ENCODE measurements at places on chromosomes 4 and X. TPM values are rescaled to one million over a fixed set of nuclear protein-coding genes. Genes with fewer than 3 reads are reported as not detected.
A peak's percentile ranks its signal among the peaks of the same experiment; 100 is the strongest.

RTL5 gene
- 3.1 TPM for total RNA-seq

DNA sequence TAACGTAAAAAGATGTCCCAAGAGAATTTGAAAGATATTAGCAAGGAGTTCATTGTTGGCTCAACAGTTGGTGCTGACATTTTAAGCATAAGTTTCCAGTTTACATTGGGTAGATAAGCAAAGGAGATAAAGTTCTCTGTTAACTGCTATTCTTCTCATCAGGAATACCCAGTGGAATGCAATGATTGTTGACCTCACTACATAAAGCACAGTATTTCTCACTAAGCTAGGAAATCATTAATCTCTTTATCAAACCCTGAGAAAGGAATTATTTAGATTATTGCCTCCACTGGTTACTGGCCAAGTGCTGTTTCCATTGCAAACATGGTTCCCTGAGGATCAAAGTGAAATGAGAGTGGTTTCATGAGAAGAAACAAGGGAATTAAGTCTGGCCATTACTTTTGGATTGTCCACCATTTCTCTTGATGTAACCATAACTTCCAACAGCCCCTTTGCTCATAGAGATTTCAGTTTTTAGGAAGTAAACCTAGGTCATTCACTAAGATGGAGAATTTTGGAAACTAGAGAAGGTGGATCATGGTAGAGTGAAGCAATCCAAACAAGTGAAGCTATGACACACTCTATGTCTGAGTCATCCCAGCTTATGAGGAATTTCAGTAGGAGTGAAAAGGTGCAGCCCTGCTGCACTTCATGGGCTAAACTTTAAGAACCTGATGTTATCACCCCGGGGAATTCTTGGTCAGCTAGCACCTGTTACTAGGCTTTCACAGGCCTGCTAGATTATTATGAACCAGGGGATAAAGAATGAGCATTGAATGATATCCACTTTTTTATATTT, 163.4 kb downstream of the AREG start:
- no peak for DNase-seq

HDAC6 gene
- 106 TPM for total RNA-seq

DNA sequence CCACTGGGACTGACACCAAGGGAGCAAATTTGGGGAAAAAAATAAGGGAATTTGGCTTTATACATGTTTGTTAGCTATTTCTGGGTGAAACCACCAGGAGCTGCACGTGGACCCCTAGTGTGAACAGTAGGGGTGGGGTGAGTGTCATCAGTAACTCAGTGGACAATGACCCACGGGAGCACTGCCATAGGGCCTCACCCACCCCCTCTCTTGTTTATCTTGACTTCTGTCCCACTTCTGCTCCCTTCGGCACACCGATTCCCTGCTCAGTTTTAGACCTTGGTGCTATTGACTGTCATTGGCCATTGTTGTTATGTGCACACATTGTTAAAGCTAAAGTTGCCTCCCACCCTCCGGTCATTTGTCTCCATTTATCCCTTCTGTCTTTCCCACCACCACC, 9.0 kb downstream of the ACOX3 start:
- DNase-seq = peak; percentile 64

RPL36A gene
- 37.6 TPM for total RNA-seq

GRCh38 chr4:110636171-110636679, 13.3 kb upstream of the PITX2 start:
- no peak for DNase-seq

CLIC2 gene
- total RNA-seq = 11.0 TPM

- no peak for DNase-seq
These were observed 55.1 kb downstream of the CLCN5 start for GRCh38 chrX:49977319-49978090.

GRCh38 chr4:158850371-158850770, 81.5 kb downstream of the FNIP2 start:
- no peak for DNase-seq

GAR1 gene
- 2.9 TPM for total RNA-seq

GRCh38 chrX:129823115-129823514, 20.6 kb downstream of the ZDHHC9 start:
- DNase-seq = no peak

DNA sequence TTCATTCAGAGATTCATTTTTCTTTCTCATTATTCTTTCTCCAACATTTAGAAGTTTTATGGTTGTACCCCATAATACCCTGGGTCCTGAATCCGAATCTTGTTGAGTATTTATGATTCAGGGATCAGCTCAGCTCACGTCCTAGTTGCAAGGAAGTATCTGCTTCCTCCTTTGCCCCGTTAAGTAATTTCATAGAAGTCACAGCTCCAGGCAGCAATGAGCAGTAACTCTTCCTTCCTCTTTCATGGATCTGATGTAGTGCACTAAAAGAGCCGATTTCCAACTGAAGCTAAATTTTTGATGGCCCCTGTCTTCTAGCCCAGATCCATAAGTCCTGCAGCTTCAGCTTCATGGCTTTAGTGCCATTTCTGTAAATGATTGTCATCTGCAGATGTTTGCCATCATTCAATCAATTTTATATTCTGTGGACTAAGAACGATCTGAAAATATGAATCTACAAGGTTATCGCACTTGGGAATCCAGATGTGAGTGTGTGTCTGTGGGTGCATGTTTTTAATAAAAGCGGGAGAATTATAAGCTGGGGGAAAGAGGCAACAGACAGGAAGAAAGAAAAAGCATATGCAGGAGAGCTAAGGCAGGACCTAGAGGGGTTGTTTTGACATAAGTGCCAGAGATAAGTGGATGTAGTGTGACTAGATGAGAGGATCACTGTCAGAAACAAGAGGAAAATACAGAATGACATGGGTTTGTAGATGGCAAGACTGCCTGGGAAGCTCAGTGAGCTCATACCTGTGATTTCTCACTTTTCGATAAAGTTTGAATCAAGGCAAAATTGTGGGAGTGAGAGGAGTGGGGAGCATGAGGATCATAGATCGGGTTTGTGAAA, 17.5 kb downstream of the VEGFD start:
- no peak for DNase-seq

DNA sequence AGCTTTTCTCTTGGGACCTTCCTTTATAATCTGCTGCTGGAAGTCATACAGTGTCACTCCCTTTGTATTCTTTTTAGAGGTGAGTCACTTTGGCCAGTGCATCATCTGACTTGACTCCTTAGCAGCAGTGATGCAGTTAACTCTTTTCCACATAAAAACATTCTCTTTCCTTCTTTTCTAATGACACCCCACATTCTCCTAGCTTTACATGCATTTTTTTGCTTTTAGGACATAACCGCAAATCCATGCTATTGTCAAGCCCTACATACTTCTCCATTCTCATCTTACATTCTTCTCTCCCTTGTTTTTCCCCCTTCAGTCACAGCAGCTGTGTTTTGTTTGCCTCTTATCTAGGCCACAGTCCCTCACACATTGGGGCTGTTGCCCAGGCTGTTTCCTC, 55.1 kb downstream of the ZNF330 start:
- DNase-seq = no peak

GAGE12J gene
- not detected for total RNA-seq

DNA sequence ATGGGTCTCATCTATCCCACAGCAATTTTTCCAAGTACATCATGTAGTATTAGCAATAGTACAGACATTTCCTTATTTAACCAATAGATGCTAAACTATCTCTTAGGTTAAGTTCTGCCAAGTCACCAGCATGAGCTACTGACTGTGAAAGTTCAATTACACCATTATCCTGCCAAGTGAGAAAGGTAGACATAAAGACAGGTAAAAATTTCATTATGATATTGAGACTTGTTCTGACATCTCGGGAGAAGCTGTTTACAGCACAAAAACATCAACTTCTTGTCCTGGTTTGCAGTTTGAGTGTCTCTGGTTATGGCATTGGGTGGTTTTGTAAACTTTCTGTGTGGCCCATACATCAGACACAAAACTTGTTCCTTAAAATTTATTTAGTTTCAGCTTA, 622.4 kb upstream of the PCDH10 start:
- DNase-seq = no peak

DNA sequence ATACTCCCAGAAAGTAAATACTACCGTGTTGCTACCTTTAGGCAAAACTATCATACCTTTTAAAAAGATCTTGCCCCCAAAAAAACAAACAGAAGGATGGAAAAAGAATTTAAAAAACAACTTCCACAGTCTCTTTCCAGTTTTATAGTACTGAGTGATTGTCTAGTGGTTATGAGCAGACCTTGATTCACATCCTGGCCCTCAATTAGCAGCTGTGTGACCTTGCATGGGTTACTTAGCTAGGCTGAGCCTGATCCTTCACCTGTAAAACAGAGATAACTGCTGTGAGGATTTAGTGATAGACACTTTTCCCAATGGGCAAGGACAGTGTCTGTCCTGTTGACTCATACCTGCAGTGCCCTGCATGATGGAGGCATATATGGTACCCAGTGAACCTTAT, 49.0 kb downstream of the SMAD1 start:
- no peak for DNase-seq

SPANXD gene
- total RNA-seq = not detected

DNA sequence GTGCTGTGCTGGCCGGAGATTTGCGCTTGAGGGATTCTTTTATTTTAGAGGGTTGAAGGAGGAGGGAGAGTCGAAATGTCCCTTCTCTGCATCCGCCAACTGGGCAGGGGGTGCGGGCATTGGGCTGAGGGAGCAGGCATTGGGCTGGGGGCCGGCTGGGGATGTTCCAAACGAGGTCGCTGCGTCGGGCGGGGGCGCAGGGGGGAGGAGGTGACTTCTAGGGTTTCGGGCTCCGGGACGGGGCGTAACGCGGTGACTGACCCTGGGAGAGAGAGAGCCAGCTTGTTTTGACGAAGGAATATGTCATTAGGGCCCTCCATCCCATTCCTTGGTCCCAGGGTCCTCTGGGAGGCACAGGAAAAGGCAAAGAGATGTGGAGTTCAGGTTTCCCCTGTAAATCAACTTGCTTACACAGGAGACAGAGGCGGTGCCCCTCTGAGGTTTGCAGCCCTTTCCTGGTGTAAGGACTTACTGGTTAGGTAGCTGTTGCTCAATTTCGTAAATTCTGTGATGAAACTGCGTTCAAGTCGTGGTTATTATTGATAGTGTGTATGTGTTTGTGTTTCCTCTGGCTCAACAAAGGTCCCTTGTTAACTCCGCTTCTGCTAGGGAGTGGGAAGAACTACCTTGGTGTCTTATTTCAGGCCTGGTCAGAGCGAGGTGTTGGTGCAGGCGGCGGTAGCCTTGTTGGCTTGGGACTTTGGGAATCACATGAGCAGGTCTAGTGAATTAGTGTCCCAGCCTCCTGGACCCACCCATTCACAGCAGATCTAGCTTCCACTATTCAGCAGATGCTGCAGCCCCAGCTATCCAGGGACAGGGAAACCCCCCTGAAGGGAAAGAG, 716 bp downstream of the FHIP1A start:
- peak; percentile 57 for DNase-seq

DNA sequence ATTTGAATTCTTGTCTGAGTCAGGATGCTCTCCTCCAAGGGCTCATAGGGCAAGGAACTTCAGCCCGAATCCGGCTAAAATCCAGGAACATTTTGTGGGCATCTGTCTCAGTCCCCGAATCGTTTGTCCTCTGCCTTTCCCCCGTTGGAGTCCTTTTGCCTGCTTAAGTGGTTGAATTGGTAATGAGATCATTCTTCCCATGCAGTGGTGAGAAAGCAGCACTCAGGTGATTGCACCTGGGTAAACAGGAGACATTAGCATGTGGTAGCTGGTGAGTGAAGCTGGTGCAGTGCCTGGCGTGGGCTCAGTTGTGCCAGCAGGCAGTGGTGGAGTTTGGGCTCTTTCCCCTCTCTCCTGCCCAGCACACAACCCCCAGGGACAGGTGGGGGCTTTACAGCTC, 61.9 kb upstream of the MTM1 start:
- DNase-seq = no peak

GRCh38 chr4:177235026-177235425, 74.6 kb upstream of the NEIL3 start:
- no peak for DNase-seq

DNA sequence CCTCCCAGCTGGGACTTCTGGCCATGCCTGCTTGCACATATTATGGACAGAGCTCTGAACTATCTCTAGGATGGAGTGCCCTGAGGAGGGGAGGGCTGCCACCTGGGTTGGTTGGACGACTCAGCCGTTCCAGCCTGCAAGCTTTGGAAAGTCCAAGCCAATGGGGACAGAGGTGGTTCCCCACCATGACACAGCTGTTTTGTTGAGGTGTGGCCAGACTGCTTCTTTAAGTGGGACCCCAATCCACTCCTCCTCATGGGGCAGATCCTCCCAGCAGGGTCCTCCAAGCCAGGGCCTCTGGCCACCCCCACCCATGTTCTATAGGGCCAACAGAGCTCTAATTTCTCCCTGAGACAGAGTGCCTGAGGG, 22.7 kb downstream of the F8A3 start:
- no peak for DNase-seq

- DNase-seq = no peak
These were observed 354.9 kb downstream of the GPAT3 start for GRCh38 chr4:83890816-83891215.

GRCh38 chr4:8359193-8359592, 81.3 kb downstream of the ACOX3 start:
- no peak for DNase-seq

OPRPN gene
- total RNA-seq = not detected

GRCh38 chrX:129655547-129656249, 942 bp upstream of the APLN start:
- no peak for DNase-seq

SERTM2 gene
- 0.06 TPM for total RNA-seq

GRCh38 chrX:19742826-19743225, 144.6 kb downstream of the SH3KBP1 start:
- no peak for DNase-seq

XAGE1A gene
- not detected for total RNA-seq

- DNase-seq = no peak
These were observed 260.6 kb upstream of the DIAPH2 start for GRCh38 chrX:96424007-96424406.

DNA sequence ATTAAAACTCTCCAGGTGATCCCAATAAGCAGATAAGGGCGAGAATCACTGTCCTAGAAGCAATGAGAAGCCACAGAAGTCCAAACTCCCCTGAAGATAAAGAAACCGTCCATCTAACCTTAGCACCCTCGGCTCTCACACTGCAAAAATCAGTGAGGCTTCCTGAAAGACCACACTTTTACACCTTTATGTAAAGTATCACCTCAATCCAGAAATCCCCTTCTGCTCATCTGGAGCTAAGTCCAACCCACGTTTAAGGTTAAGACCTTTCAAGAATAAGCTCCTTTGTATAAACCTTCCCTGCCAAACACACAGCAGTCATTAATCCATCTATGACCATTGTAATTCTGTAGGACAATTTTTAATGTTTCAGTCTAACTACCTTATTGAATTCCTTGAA, 41.7 kb downstream of the LIN54 start:
- DNase-seq = no peak

DNA sequence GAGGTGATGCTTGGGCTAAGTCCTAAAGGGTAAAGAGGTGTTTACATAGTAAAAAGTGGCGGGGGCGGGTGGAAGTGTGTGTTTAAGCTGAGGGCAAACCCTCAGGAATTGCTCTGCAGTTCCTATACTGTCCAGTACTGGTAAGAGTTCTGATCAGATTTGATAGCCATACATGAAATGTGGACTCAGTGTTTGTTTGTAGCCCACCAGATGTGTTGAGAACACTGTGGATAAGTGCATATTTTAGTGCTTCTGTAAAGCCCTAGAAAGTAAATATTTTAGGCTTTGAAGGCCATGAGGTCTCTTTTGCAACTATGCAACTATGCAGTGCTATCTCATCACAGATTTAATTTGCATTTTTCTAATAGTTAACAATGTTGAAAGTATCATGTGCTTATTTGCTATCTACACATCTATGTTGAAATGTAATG, 80.7 kb upstream of the EOLA2 start:
- DNase-seq = no peak

- DNase-seq = peak; percentile 89
These were observed 22.7 kb upstream of the MSN start for GRCh38 chrX:65644621-65645289.

All from right lobe of liver (tissue), 6 donors.